Inflammatory macrophage treated with lipopolysaccharide for 1 hour (primary cell): ENCODE measurements at places on chromosomes 3 and 15.

- no peak for DNase-seq
These were observed 144.7 kb upstream of the IQSEC1 start for GRCh38 chr3:13217736-13218540.

- no peak for DNase-seq
These were observed 291.9 kb downstream of the TIGIT start for GRCh38 chr3:114585687-114586086.

- peak; percentile 47 for DNase-seq
These were observed 305.6 kb upstream of the STT3B start for GRCh38 chr3:31227131-31227562.

- peak; percentile 14 for DNase-seq
These were observed 30.4 kb upstream of the ALDH1A3 start for GRCh38 chr15:100849021-100849854.

GRCh38 chr3:184491867-184492615 is 69.5 kb upstream of the EPHB3 start:
- peak; percentile 80 for DNase-seq

GRCh38 chr3:141875893-141876380 is 506 bp upstream of the ATP1B3 start:
- peak; percentile 66 for DNase-seq

DNA sequence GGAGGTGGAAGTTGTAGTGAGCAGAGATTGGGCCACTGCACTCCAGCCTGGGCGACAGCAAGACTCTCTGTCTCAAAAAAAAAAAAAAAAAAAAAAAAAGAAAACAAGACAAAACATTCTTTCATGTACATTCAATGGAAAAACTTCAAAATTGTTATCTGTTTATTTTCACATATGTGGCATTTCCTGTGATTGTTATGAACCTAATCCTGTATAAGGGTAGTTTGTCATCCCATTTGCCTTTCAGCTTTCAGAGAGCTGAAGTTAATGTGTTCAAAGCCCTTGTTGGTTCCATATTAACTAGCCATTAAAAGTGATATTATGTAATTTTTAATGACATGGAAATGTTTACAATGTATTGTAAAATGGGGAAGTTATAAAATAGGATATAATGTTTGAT is 17.3 kb upstream of the NCK1 start:
- DNase-seq: no peak
